ENCODE measurements at places on chromosomes 5 and 9. TPM values are rescaled to one million over a fixed set of nuclear protein-coding genes. Genes with fewer than 3 reads are reported as not detected.

Gene PANK3
- total RNA-seq: 162 TPM

- no peak for DNase-seq
Measured at GRCh38 chr9:78898234-78898633, 601.3 kb downstream of the PSAT1 start.

GRCh38 chr9:79639354-79639753 lies 67.6 kb downstream of the TLE4 start:
- DNase-seq: no peak

DNA sequence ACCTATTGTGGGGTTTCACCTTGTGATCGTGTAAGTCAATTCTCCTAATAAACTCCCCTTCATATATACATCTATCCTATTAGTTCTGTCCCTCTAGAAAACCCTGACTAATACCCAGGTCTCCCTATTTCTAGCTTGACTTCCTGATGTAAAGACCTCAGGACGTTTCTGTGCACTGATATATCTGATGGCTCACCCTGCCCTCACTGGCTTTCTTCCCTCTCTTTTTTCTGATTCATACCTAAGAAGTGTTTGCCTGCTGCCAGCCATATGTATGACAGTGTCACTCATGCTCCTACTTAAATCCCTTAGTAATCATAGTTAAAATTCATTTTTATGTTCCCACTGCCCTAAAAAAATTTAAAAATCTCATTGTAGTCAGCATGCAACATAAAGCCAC lies 124.8 kb upstream of the CCNG1 start:
- DNase-seq: no peak

GRCh38 chr9:18614651-18615050 lies 140.7 kb downstream of the ADAMTSL1 start:
- no peak for DNase-seq

DNA sequence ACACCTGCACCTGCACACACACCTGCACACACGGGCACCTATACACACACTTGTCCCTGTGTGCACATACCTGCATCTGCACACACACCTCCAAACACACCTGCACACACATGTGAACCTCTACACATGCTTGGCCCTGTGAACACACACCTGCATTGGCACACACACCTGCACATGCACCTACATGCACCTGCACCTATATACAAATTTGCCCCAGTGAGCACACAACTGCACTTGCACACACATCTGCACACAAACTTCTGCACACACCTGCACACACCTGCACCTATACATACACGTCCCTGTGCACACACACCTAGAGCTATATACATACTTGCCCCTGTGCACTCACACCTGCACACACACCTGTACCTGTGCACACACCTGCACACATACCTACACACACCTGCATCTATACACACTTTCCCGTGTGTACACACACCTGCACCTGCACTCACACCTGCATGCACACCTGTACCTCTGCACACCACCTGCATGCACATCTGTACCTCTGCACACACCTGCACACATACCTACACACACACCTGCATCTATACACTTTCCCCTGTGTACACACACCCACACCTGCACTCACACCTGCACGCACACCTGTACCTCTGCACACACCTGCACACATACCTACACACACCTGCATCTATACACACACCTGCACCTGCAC lies 21.5 kb upstream of the LPCAT1 start:
- no peak for DNase-seq

GRCh38 chr9:13750061-13750460 lies 470.6 kb upstream of the MPDZ start:
- DNase-seq: no peak

- DNase-seq: no peak
Measured at GRCh38 chr9:27487927-27488326, 36.2 kb upstream of the IFNK start.

- no peak for DNase-seq
Measured at GRCh38 chr5:179336126-179336870, 9.0 kb downstream of the ADAMTS2 start.

Measured in cerebellum (tissue), 4 donors.